Left ventricle myocardium inferior (tissue), 1 donor: ENCODE measurements at places on chromosomes 2 and 18.

GRCh38 chr2:240589850-240590525 lies 3.5 kb downstream of the CAPN10 start:
- DNase-seq: peak; percentile 26

DNA sequence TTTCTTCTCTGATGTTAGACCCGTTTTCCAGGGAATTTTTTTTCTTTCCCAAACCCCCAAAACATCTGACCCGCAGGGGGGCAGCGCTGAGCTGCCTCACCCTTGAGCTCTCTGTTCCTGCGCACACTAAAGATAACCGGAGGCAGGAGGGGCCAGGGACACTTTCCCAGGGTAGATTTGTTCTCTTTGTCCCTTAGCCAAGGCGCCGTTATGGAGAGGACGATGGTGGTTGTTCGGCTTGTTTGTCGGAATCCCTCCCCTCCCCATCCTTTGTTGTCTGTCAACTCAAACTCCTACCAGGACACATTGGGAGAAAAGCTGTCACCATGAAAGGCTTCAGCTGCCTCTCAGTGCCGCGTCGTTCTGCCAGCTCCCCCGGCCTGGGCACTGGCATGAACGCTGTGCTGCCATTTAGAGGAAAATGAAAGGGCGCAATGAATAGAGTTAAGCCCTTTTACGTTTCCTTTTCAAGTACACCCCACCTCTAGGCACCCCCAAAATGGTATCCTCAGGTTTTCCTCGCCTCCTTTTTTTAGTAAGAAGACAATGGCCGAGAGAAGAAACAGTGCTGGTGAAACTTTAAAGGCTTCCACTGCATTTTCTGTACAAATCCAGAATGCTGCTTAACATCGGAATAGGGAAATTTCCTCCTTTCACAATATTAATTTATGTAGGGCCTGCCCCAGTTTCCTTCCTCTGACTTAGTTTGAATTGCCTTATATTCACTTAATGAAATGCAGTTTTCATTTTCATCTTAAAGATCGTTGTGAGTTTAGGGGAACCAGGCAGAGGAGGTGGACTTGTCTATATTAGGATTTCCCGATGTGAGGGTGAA lies 62.1 kb downstream of the RND3 start:
- DNase-seq: peak; percentile 36

DNA sequence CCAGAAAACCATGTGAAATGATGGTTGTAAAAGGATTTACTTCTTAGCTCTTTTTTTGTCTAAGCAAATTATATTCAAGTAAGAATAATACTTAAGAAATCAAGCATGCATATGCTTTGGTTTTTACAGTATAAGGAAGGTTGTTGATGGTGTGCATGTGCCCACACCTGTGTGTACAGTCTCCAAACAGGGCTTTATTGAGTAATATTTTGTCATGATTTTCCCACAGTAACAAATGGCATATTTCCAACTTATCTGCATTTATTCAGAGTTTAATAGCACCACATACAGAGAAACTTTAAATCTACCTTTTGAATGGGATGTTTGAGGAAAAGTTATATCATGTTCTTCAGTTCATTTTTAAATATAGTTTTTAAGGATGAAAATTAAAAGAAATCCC lies 76.5 kb upstream of the DSG1 start:
- no peak for DNase-seq

DNA sequence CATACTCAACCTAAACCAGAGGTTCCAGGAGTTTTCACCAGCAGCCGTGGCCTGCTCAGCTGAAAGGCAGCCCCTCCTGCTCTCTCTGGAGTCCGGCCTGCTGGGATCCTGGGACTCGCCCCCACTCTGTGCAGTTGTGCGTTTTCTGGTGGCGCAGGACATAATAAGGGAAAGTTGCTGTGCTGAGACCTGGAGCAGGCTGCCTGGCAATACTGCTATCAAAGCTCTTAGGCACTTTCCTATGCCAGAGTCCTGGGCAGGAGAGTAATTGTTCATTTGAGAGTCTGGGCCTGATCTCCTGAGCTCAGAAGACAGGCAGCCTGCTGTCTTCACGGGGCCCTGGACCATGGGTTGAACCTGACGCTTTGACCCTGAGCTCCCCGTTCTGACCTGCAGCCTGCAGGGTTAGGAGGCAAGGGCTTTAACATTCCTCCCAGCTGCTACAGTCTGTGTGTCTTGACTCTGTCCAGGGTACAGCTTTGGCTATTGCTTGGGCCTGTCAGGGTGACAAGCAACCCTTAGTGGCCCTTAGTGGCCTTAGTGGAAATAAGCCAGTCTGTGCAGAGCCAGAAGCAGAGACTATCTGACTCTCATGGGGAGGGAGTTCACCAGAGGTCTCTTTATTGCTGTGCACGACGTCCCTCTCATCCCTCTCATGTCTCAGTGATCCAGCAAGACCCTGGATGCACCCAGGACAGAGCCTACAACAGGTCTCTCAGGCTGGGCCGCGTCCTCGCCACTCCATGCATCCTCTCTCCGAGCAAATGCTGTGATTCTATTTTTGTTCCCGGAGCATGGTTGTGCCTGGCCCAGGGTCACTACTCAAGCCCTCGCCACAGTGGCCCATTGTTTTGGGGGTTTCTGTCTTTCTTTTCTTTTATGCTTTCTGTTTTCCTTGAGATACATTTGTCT lies 60.6 kb downstream of the ACKR3 start:
- no peak for DNase-seq

DNA sequence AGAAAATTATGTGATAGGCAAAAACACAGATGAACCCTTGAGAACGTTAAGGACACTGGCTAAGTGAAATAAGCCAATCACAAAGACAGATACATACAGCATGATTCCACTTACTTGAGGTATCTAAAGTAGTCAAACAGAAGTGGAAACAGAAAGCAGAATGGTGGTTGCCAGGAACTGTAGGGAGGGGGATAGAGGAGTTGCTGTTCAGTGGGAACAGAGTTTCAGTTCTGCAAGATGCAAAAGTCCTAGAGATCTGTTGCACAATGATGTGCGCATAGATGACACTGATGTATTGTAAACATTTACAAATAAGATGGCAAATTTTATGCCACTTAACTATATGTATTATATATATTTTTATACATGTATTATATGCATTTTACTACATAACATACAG lies 59.7 kb downstream of the POLE4 start:
- no peak for DNase-seq

DNA sequence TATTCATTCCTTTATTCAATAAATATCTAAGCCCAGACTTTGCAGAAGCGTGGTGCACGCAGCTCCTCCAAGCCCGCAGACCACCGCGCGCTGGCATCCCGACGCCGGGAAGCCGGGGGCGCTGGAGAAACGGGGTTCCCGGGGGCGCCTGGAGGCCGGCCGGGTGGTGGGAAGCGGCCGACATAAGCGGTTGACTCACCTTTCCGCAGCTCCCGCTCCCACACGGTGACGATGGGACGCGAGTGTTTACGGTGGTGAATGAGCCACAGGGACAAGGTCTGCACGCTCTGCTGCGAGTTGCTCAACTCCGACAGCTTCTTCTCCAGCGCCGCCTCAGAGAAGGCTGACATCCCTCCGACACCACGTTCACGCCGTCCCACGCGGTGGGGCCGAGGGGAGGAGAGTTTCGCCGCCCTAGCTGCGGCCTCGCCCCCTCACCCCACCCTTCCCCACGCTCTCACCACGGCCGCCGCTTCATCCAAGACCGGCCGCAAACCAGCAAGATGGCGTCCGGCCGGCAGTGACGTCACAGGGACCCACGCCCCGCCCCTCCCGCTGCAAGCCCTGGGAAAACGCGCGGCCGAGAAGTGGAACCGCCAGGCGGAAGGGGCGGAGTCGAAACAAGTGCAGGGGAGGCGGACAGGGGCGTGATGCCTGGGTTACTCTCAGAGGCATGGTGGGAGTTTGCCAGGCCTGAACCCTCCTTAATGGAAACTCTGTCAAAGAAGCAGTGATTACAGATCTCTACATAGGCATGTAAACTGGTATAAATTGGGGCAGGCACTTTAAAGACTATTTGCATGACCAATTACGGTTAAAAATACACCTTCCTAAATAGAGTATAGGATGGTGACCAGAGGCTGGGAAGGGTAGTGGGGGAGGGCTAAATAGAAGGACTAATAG lies at the start of gene RPRD1A:
Gene RPRD1A (minus strand): TSS at position 505 of the 903 bp plus-strand sequence. CDS start 155 bp downstream, at position 350.
- DNase-seq: peak; percentile 99

DNA sequence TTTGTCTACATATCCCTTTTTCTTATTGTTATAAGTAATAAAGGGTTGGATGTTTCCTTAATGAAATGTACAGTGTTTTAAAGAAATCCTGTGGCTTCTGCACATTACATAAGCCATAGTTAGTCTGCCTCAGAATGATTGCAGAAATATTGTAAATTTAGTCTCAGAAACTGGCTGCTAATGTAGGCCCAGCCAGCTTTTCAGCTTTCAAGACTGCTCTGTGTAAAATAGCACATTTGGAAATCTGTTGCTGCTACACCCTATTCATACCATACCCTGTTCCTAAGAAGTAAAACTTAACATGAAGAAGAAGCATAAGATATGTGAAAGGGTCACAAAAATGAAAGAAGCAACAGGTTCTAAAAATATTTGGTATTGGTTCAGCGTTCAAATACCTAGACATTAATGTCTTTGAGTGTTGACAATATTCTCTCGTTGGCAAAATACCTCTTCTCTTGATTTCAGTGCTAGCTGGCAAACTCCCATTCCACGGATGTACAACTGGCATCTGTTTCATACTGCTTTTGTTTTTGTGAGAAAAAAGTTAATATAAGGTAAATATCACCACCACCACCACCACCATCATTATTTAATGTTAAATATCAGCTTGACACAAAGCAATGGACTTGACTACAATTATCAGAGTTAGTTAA lies 19.2 kb upstream of the NCKAP1 start:
- DNase-seq: no peak

DNA sequence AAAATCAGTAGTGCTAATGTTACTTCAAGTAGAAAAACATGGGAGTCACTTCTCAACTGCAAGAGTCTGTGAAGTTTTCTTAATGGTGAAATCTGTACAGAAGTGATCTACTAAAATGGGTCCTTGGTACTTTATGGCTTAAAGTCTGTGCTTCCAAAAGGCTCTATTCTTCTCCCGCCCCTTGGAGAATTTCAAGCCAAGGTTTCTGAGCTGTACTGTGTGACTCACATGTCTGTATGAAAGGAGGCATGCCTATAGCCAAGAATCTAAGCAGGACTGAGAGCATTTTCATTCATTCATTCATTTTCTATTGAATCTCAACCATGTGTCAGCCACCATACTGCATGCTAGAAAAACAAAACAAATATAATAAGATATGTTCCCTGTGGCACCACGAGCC lies 19.8 kb upstream of the DDX18 start:
- no peak for DNase-seq

- no peak for DNase-seq
Measured at GRCh38 chr18:22831441-22831904, 101.7 kb upstream of the RBBP8 start.

DNA sequence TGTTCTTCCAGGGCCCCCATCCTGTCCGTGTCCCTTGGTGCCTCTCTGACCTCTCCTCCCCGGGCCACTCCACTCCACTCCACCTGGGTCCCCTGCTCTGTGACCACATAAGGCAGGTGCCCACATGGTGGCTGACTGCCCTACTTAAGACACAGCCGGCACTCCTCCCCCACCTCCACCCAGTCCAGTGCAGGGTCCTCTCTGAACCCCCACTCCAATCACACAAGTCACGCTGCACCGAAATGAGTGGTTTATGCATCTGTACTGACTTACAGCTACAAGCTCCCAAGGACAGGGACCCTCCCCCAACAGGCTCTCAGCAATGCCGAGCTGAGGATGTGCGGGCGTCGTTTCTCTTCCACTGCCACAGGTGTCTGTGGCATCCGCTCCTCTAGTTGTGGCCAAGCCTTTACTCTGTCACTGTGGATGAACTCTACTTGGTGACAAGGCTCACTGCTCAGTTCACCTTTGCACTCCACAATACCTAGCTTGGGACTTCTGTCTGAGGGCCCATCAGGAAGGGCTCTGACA lies 48.3 kb downstream of the TFCP2L1 start:
- no peak for DNase-seq

GRCh38 chr2:238122287-238123217 lies 15.9 kb upstream of the KLHL30 start:
- DNase-seq: no peak

DNA sequence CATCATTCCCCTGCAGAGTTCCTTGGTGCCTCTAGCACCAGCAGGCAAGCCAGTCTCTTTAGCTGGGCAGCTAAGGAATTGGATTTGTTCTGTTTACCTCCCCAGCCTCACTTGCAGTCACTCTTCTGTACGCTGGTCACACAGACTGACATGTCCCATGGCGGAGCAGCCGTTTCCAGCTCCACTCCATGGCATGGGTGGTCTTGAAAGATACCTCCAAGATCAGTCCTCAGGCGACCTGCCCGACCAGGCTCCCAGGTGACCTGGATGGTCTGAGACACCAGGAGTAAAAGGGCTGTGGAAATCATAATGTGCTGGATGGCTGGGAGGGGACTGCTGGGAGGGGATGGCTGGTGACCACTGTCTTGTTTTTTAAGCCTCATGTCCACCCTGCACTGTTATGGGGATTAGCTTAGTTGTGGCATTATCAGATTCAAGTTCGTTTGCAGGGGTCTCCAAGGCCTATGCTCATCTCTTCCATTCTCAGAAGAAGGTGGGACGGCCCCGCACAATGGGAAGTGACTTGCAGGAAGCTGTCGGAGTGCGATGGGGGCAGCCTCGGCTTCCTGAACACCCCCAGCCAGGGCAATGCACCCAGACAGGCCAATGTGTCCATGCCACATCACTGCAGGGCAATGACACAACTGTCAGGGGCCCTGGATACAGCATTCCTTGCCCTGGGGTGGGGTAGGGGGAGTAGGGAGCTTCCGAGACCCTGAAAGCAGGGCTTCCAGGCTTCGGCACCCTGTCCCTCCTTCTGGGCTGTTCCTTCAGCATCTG lies 156.1 kb upstream of the MYCN start:
- DNase-seq: no peak

DNA sequence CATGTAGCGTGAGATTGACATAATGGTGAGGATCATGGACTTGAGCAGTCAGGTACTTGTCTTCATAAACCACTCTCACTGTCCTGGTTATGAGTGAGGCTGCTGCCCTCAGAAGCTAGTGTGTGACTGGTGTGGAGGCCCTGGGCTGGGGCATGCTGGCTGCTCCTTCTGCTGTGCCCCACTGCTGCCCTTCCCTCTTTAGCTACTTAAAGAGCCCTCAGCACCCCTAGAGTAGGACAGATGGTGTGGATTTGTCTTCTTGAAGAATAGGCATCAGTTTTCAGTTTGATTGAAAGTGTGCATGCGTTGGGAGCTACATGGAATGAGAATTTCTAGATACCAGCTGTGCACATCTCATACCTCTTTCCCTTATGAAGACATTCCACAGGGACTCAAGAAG lies 15.4 kb downstream of the CPLX4 start:
- DNase-seq: no peak

- peak; percentile 25 for DNase-seq
Measured at GRCh38 chr18:5868218-5868854, 27.0 kb downstream of the TMEM200C start.

GRCh38 chr2:65856928-65857327 lies 424.5 kb upstream of the SPRED2 start:
- DNase-seq: no peak

GRCh38 chr18:12282442-12283039 lies 25.5 kb upstream of the TUBB6 start:
- no peak for DNase-seq

GRCh38 chr2:208406474-208407451 lies at the start of gene PTH2R:
Gene PTH2R, plus strand, starts transcription at chr2:208406792. Its CDS starts 252 bp downstream, at chr2:208407044.
- no peak for DNase-seq
